ENCODE measurements at places on chromosomes 2 and 18.
A peak's percentile ranks its signal among the peaks of the same experiment; 100 is the strongest.

- DNase-seq, result no peak
Measured at GRCh38 chr2:212295571-212295970, 243.0 kb downstream of the ERBB4 start.

DNA sequence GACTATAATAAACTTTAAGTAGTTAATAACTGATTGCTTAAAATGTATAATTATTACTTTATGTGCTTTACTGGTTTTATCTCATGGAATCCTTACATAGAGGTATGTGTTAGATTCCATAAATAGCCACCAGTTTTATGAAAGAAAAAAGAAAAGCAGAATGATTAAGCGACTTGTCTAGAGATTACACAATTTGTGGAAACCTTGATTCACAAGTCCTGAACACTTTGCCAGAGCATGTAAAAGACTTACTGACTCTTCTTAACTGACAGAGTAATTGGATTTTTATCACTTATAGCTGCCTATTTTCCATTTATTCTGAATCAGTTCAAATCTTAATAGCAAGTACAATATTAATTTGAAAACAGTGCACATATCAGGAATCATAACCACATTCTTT, 448.7 kb upstream of the NETO1 start:
- DNase-seq, result peak; percentile 61

- peak; percentile 1 for DNase-seq
Measured at GRCh38 chr18:49520661-49521145, 33.7 kb upstream of the C18orf32 start.

DNA sequence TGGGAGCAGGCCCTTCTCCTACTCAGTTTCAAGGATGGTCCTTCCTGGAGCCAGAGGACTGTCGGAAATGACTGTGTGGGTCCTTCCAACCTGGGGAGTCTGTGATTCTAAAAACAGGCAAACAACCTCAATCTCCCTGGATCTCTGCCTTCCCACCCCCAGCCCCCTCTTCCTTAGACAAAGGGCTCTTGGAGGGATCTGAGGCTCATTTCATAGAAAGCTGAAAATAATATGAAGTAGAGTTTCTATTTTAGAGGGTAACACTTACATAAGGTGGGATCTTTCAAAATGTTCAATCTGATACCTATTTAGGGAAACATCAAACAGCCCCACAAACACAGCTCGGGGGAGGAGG, 69.4 kb downstream of the RHOB start:
- DNase-seq, result no peak

GRCh38 chr2:42523341-42523740, 29.6 kb upstream of the KCNG3 start:
- DNase-seq, result no peak

- no peak for DNase-seq
Measured at GRCh38 chr18:9337873-9338272, 3.3 kb downstream of the TWSG1 start.

DNA sequence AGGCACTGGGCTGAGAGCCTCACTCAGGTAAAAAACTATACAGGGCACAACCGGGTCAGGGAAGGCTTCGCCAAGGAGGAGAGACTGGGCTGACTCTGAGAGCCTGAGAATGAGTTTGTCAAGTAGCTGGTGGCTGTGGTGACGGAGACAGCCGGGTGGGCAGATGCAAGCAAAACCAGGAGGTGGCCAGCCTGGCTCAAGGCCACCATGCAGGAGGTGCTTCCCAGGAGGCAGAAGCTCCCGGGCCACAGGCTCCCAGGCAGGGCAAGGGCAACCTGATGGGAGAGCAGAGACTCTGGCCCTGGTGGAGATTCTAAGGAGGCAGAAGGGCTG, 2.9 kb upstream of the INHBB start:
- DNase-seq, result no peak

- no peak for DNase-seq
Measured at GRCh38 chr18:72720116-72720515, 147.7 kb downstream of the NETO1 start.

- no peak for DNase-seq
Measured at GRCh38 chr18:36783792-36784191, 45.0 kb downstream of the TPGS2 start.

DNA sequence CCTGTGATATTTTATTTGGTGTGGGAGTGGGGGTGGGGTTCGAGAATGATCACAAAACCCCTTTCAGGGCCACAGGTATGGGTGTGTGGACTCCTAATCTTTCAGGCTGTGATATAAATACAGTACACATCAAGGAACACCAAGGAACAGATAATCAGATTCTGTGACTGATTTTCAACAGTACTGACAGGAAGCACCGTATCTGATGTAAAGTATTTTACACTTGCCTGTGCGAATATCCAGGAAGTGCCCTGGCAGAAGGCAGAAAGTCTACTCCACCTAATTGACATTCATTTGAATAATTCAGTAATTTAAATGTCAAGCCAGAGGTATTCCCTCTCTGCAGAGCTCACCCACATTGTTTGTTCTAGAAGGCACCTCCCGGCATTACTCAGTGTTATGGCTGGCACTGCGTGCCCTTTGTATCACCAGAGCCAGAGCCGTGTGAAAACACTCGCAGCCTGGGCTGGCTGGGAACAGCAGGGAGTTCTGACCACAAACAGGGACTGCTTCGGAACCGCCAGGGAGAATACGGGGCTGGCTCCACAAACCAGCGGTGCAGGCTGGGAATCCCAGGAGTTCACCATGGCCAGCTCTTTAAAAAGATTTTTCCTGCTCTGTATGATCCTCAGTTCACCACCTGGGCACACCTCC, 91.8 kb downstream of the ACVR1 start:
- DNase-seq, result peak; percentile 2

- no peak for DNase-seq
Measured at GRCh38 chr2:149100739-149101699, 62.5 kb downstream of the LYPD6B start.

GRCh38 chr2:32417659-32418058, 60.8 kb downstream of the BIRC6 start:
- no peak for DNase-seq

DNA sequence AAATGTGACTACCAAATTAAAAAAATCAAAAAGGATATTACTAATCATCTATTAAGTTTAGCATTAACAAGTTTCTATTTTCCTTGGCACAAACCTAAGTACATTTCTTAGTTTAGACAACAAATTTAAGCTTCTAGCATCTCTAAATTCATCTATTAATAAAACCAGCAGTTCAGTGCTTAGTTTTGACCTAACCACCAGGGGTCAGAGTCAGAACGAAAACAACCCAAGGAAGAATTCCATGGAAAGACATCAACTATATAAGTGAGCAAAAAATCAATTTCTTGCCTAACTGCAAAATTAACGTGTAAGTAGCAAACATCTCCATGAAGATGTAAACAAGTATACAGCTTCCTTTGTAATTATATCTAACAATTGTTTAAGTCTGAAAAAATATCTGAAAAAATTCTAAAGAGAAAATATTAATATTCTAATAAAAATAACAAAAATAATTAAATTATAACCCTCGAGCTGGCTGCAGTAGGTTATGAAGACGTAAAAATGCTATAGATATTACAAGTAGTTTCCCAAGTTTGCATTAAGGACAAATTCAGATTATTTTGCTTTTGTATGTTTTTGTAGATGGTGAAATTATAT, 83.7 kb downstream of the CERKL start:
- DNase-seq, result peak; percentile 10

- DNase-seq, result no peak
Measured at GRCh38 chr2:221675201-221675908, 103.3 kb upstream of the EPHA4 start.

GRCh38 chr2:10229462-10230099, 73.1 kb upstream of the HPCAL1 start:
- DNase-seq, result no peak

Data from AG09309 (cell line).